ENCODE measurements at places on chromosomes 12 and 14.

- DNase-seq = no peak
Observed at GRCh38 chr14:34187061-34187460, 236.2 kb upstream of the EGLN3 start.

DNA sequence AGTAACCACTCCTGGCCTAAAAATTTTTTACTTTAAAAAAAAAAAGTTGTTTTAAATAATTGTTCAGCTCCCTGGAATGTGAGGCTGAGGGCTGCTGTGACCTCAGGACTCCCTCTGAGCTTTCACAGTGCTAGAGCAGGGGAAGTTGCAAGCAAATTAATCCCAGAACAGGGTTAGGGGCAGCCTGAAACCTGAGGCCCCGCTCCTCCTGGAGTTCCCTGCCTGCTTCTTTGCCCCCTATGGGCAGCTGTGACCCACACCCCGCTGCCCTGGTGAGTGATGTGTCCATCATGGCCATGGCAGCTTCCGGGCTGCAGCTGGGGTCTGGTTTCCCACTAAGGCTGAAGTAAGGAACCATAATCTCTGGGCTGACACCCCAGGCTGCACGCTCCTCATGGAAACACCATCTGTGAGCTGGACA, 9.5 kb downstream of the RITA1 start:
- no peak for DNase-seq

GRCh38 chr14:95361373-95362137, 41.8 kb upstream of the CLMN start:
- peak; percentile 64 for DNase-seq

GRCh38 chr12:26678697-26679660, 154.0 kb downstream of the ITPR2 start:
- no peak for DNase-seq

- DNase-seq = no peak
Observed at GRCh38 chr12:7784701-7785100, 4.5 kb upstream of the NANOG start.

DNA sequence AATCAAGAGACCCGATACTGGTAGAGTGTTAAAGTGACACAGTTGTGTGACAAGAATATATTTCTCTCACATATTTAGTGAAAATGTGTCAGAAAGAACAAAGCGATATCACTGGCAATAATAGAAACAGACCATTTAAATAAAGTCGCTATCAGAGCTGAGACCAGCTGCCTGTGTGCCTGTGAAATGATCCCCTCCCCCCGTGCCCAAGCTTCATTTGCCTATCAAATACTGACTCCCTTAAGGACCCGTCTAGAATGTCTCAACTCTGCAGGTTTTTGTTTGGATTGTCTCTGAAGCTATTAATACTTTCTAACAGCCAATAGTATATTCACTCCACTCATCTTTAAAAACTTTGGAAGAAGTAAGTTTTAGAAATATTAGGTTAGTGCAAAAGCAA, 98.9 kb downstream of the EGLN3 start:
- no peak for DNase-seq

DNA sequence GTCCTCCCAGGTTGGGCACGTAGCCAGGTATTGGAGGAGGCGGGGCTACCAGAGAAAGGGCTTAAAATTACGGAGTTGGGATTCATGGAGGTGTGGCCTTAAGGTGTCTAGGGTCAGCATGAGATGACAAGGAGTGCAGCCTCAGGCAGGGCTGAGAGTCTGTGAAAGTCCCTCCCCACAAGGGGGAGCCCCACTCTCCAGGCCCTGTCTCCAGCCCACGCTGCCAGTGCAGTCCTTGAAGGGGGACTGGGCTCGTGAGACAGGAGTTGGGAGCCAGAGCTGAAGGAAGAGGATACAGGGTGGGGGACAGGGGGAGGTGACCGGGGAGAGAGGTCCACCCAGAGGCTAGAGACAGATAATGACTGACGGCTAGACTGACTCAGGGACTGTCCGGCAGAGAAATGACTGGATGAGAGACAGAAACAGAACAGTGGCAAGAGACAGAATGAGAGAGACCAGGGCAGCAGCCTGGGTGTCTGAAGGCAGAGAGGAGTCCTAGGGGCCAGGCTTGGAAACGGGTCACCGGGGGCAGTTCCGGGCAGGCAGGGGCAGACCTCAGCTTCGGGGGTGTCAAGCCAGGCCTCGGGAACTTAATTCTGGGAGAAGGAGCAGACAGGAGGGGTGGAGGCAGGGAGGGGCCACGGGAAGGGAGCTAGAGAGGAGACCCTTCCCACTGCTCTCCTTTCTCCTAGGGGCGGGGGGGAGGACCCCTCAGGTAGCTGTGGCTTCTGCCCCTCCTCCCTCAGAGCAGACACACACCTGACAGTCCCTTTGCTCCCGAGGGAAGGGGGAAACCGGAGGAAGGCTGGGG, 970 bp downstream of the CDH24 start:
- peak; percentile 78 for DNase-seq

- no peak for DNase-seq
Observed at GRCh38 chr14:55667801-55668200, 87.8 kb downstream of the KTN1 start.

Measured in stimulated activated CD4-positive, alpha-beta T cell treated with anti-CD3 and anti-CD28 coated beads, Interleukin-15, amount 100 ng/mL, for 24 hours (primary cell).